Eye (tissue), 1 donor: ENCODE measurements at places on chromosomes 4 and X.

- DNase-seq = no peak
Observed at GRCh38 chr4:109559625-109559982, 442 bp upstream of the MCUB start.

DNA sequence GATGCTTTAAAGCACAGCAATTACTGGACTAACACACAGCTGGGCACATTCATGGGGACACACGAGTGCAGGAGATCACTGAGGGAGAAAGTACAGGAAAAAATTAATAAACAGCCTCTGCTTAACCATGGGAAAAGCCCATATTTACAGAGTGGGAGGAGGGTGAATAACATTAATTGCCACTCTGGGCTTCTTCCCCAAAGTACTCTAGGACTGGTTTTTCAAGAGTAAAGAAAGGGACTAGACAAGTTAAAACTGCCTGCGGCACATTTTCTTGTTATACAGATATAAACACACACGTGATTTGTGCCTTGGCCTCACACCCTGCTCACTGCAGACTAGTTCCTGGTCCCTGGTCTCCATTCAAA, 179.7 kb upstream of the TET2 start:
- peak; percentile 17 for DNase-seq

GRCh38 chr4:170705907-170706306, 616.2 kb upstream of the AADAT start:
- DNase-seq = no peak

DNA sequence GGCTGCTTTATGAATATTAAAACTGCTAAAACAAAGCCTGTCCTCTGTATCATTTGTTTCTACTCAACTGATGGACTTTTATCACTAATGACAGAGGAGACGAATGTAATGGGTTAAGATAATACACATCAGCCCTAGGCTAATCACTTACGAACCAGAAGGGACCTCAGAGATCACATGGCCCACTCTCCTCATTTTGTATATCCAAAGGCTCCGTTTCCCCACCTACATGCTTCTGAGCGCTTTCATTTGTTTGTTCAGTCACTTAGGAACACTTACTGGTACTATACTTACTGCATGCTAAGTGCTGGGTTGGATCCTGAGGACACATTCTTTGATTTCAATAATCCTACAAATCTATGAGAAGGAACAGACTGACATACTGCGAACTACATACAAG, 169.3 kb downstream of the CEP135 start:
- DNase-seq = no peak

DNA sequence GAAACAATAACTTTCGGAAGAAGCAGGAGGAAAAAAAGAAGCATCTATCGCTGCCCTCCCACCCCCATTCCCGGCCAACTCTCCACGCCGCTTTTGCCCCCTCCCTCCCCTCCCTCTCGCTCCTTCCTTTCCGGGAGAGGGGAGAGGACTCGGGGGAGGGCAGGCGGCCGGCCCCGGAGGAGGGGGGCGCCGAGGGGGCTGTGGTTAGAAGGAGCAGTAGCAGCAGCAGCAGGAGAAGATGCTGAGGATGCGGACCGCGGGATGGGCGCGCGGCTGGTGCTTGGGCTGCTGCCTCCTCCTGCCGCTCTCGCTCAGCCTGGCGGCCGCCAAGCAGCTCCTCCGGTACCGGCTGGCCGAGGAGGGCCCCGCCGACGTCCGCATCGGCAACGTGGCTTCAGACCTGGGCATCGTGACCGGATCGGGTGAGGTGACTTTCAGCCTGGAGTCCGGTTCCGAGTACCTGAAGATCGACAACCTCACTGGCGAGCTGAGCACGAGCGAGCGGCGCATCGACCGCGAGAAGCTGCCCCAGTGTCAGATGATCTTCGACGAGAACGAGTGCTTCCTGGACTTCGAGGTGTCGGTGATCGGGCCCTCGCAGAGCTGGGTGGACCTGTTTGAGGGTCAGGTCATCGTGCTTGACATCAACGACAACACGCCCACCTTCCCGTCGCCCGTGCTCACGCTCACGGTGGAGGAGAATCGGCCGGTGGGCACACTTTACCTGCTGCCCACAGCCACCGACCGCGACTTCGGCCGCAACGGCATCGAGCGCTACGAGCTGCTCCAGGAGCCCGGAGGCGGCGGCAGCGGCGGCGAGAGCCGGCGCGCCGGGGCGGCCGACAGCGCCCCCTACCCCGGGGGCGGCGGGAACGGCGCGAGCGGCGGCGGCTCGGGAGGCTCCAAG, 1.3 kb downstream of the PCDH7 start:
- DNase-seq = peak; percentile 83

GRCh38 chr4:4647041-4647440, 105.2 kb upstream of the STX18 start:
- DNase-seq = no peak
